ENCODE measurements at places on chromosomes 5 and 9.

GRCh38 chr5:9761706-9762105 lies 131.6 kb upstream of the TAS2R1 start:
- DNase-seq = no peak

DNA sequence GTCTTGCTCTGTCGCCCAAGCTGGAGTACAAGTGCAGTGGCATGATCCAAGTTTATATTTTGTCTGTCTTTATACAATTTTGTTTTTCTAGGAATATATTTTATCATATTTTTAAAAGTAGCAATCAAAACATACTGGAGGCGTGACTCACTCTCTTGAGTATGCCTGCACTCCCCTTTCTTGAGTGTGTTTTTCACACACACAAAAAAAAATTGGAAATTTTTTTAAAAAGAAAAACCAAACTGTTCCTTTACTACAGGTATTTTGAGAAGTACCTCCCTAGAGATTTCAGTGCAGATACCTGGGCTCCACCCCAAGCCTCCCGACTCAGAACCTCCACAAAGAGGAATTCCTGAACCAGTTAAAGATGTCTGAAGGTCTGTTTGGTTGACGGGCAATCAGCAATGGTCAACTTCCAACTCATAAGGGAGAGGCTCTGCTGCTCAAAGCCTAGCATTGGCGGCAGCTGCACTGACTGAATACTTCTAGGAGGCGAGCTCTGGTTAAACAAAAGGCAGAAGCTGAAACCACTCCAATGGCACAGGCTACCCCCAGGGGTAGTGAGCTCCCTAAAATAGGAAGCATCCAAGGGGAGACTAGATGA lies 27.4 kb downstream of the PDE6A start:
- DNase-seq = no peak

DNA sequence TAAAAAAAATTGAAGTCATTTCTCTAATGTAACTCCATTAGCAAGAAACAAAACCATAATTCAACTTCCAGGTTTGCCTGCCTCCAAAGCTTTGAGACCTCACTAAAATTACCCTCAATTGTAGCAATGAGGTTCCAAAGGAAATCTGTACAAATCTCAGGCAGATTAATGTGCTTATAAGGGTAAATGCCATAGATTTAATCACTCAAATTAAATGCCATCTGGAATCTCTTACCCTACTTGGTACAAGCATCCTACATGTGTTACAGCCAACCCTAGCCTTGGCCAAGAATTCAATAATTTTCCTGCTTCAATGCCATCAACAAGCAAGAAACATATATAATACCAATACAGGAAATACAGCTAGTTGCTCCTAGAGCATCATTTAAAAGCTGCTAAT lies 452.8 kb downstream of the RAB3C start:
- DNase-seq = no peak

DNA sequence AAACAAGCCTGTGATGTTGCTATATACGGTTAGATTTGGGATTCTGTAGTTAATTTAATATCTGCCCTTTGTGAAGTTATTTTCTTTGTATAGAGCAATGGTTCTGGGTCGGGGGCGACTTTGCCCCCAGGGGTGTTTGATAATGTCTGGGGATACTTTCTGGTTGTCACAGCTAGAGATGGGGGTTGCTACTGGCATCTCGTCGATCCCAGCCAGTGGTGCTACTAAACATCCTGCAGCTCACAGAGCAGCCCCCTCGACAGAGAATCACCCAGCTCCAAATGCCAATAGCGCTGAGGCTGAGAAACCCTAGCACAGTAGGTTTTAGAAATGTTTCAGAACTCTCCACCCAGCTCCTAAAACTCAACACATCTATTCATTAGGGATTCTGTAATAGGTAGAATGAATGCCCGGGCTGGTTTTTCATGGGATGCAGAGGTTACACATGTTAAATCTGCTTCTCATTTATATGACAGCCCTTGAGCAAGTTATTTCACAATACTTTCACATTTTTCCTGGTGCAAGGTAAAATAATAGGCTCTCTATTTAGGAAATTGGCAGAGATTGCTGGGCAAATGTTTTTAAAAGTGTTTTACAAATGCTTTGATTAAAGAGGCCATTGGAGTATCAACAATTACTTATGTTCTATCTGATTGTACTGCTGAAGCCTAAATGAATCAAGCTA lies 75.2 kb upstream of the CTSL start:
- DNase-seq = no peak

DNA sequence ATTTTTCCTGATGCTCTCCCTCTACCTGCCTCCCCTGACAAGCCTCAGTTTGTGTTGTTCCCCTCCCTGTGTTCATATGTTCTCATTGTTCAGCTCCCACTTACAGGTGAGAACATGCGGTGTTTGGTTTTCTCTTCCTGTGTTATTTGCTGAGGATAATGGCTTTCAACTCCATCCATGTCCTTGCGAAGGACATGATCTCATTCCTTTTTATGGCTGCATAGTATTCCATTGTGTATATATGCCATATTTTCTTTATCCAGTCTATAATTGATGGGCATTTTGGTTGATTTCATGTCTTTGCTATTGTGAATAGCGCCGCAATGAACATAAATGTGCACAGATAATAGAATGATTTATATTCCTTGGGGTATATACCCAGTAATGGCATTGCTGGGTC lies 77.5 kb upstream of the FAM170A start:
- no peak for DNase-seq

DNA sequence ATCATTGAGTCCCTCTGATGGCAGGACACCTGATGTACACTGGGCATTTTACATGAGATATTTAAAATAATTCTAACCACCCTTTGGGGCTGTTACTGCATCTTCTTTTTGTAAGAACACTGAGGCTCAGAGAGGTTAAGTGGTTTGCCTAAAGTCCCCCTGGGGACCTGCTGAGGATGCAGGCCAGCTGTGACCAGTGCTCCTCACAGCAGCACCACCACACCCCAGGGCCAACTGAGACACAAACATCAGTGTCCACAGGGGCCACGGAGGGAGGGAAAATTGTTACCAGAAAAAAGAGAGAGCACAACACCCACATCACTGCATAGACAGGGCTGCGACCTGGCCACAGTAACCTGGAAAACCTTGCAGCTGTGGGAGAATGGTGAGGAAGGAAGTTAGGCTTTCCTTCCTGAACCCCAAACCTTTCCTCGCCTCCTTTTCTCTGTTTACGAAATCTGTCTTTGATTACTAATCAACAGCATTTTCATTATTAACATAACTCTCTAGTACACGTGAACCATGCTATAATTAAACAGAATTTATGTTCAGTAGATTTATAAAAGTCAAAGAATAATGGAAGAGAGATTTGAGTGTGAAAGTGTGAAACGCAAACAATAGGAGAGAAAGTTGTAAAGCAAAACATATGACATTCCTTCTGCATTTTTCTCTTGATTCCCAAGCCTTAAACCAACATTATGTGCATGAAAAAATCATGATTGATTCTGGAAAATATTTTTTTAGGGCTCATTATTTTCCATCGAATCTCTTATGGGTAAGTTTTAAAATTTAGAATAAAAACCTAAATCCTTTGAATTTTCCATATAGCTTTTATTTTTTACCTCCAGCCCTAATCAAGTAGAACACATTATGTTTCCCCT lies 228.1 kb upstream of the DAPK1 start:
- DNase-seq = no peak
